ENCODE measurements at places on chromosomes 5 and 9. TPM values are rescaled to one million over a fixed set of nuclear protein-coding genes. Genes with fewer than 3 reads are reported as not detected.
A peak's percentile ranks its signal among the peaks of the same experiment; 100 is the strongest.

Gene KLF4
- total RNA-seq = 20.5 TPM

Gene HTR4
- total RNA-seq = not detected

Gene PCSK5
- 15.2 TPM for total RNA-seq

Gene SNCAIP
- total RNA-seq = under 0.01 TPM

Gene TEX48
- total RNA-seq = not detected

Gene ZNF79
- 16.8 TPM for total RNA-seq

Gene SPINK7
- total RNA-seq = not detected

Gene LRRC70
- total RNA-seq = 0.38 TPM

DNA sequence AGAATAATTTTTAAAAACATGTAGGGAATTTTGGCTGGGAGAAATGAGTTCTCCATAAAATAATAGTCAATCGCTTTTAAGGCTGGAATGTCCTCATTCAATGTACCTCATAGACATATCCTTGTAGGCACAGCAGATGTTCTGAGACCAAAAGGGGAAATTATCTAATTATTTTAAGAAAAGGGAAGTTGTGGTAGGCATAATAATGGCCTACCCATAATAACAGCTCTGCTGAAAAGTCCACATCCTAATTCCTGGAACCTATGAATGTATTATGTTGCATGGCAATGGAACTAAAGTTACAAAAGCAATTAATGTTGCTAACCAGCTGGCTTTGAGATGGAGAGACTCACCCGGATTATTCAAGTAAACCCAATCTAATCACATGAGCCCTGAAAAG is 216.1 kb downstream of the TRIM36 start:
- no peak for DNase-seq

DNA sequence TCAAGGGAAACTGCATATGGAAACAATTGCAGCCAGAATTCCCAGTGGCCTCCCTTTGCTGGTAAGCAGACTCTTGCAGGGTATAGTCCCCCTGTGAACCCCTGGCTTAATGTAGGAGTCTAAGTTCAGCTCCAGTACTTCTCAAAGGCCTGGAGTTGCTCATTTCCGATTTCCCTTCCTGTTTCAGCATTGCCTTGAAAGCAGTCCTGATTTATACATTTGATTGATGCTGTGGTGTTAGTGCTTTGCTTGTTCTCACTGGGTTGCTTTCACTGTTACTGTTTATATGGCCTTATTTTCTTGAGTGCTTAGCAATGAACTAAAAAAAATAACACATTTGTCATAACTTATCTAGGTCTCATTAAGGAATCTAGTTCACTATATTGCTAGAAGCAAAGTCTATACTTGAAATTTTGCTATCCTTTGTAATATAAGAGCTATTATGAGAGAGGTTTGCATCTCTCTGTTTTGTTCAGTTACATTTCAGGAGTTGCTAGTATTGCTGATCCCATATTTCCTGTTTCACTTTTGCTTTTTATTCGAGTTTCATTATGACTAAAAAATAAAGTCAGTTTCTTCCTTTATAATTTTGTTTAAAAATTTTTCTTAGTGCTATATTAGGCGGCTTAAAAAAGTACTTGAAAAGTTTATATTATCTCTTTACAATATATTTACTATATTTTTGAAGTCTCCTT is 122.4 kb upstream of the NMUR2 start:
- no peak for DNase-seq

GRCh38 chr5:169150108-169150507 is 150.8 kb downstream of the SLIT3 start:
- DNase-seq = no peak

GRCh38 chr5:104754311-104754995 is 1191.9 kb upstream of the NUDT12 start:
- DNase-seq = no peak

GRCh38 chr9:115008536-115009270 is 78.3 kb upstream of the TNFSF8 start:
- DNase-seq = peak; percentile 85

DNA sequence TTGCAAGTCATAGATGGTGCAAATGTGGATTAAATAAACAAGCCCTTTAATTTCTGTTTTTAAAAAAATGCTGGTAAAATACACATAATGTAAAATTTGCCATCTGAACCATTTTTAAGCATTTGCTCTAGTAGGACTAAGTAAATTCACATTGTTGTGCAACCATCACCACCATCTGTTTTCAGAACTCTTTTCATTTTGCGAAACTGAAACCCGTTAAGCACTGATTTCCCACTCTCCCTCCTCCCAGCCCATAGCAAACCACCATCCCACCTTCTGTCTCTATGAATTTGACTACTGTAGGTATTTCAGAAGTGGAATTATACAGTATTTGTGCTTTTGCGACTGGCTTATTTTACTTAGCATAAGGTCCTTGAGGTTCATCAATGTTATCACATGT is 103.3 kb upstream of the CNTLN start:
- DNase-seq = no peak

DNA sequence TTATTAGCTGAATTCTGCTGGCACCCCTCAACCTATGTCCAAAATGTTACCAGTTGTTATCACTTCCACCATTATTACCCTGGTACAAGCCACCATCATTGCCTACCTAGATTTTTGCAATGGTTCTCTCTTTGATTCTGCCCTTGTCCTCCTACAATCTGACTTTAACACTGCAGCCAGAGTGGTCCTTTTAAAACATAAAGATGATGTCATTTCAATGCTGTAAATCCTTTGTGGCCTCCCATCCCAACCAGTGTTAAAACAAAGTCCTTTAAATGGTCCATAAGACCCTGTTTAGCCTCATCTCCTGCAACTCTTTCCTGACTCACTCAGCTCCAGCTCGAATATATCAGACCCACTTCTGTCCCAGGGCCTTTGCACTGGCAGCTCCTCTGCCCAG is 54.9 kb upstream of the FSTL4 start:
- no peak for DNase-seq

DNA sequence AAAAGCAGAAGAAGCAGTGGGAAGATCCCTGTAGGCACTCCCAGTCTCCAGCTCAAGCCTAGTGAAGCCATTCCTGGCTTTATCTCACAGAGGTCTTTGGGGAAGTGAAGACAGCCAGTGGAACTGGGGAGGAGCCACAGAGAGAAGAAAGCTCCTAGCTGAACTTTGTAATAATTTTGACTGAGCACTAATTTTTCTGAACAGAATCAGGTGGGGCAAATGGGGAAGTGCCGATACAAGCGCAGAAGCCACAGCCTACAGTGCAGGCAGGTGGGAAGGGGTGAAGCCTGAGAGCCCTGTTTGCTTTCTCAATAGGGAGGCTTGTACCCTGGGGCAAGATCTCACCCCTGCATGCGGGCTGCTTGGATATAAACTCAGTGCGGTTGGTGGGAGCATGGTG is 48.4 kb upstream of the SNAPC3 start:
- DNase-seq = no peak

DNA sequence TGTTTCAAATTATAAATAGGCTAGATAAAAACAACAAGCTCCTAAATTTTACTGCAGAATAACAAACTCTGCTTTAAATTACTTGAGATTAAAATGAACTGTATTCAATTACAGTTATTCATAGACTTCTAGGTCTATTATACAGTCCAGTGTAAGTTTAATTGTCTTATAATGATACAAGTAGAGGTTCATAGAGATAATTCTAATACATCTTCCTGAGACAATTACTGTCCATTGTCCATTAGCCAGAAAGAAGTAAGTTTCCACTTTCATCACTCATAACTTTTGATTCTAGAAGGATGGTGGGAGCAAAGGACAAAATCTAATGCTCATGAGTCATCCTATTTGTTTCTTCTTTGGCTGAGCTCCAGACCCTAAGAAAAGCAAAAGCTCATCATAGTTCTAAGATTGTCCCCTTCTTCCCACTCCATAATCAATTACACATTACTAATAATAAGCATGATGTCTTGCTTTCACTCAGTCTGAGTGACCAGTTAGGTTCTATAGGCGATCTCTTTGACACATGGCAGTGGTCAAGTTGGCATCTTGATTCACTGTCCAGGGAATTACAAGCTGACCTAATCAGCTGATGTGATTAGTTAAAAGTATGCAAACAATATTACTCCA is 502.5 kb upstream of the IZUMO3 start:
- DNase-seq = no peak

DNA sequence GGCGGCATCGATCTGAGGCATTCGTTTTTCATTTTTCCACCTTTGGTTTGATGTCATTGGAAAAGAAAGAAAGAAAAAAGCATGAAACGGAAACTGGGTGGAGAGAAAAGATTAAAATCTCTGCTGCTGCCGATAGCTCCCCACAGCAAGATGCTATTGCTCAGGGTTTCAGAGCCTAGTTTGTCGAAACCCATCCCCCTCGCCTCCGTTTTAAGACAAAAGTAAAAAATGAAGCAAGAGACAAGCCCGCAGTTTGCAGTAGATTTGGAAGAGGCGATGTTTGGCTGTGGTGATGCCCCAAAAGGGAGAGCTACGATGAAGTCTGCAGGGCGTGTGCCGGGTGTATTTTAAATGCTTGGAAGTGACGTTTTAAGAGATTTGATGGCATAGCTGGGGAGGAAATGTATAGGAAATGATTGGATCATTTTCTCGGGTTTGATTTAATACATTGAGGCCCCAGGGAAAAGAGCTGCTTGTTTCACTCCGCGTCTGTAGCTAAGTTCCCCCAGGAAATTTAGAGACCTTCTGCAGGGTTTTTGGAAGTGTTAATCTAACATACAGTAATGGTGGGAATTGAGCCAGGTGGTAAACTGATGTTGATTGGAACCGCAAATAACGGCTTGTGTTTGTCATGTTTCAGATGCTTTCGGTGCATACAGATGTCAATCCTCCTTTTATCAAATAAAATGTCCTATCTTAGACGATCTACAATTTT is 909 bp downstream of the NDFIP1 start:
- DNase-seq = no peak

DNA sequence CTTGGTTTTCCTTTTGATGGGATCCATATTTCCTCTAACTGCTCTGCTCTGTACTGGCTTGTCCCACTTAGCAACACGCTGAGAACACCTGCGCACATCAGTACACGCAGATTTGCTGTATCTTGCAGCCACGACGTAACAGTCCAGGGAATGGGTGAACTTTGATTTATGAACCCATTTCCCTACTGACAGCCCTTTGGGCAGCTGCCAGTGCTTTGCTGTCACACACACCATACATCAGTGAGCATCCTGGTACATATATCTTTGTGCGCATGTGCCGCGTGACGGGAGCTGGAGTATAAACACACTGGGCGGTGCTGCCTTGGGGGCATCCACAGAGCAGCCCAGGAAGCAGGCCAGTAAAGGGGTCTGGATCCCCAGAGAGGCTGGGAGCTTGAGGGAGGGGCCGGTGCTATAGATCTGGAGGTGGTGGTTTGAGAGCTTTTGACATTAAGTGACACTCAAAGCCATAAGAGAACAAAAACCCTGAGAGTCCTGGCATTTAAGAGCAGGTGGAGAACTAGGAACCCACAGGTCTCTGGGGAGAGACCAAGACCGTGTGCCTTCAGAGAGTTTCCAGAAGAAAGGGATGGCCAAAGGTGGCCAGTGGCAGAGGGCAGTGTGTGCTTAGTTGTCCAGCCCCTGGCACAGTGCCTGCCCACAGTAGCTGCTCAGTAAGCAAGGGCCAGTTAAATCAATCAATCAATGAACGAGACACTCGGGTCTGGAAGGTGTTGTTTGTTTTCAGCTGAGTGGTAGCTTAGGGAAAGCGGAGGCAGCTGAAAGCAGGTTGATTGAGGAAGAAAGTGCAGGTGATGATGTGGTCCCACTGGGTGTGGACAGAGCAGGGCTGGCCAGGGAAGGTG is 53.7 kb downstream of the LMX1B start:
- no peak for DNase-seq

DNA sequence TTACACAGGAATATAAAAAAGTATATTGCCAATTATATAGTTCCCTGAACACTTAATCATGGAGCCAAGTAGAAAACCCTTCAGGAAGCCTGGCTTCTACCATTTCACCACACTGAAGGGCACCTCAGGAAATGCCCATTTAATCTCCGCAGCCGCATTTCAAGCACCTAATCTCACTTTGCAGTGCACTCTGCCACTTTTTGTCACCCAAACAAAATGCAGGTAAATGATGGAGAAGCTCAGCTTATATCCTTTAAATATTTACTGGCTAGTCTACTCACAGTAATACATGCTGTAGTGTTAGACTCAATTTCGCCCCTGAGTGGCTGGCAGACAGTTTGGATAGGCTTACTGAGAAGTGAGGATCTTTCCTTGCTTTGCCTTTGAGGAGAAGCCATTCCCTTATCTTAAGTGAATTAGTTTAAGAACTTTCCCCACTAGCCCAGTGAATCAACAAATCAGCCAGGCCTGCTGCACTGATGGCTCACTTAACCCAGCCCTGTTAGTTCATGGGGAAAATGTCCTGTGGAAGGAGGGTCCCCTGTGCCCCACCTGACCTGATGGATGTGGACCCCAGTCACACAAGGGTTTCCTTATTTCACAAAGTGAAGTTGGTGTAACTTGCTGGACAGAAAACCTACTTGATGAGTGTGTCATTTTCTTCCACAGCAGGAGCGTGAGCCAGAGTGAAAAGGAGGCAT is 209.7 kb downstream of the CAAP1 start:
- DNase-seq = no peak

GRCh38 chr5:132019857-132020555 is 8.5 kb upstream of the ACSL6 start:
- DNase-seq = peak; percentile 46

DNA sequence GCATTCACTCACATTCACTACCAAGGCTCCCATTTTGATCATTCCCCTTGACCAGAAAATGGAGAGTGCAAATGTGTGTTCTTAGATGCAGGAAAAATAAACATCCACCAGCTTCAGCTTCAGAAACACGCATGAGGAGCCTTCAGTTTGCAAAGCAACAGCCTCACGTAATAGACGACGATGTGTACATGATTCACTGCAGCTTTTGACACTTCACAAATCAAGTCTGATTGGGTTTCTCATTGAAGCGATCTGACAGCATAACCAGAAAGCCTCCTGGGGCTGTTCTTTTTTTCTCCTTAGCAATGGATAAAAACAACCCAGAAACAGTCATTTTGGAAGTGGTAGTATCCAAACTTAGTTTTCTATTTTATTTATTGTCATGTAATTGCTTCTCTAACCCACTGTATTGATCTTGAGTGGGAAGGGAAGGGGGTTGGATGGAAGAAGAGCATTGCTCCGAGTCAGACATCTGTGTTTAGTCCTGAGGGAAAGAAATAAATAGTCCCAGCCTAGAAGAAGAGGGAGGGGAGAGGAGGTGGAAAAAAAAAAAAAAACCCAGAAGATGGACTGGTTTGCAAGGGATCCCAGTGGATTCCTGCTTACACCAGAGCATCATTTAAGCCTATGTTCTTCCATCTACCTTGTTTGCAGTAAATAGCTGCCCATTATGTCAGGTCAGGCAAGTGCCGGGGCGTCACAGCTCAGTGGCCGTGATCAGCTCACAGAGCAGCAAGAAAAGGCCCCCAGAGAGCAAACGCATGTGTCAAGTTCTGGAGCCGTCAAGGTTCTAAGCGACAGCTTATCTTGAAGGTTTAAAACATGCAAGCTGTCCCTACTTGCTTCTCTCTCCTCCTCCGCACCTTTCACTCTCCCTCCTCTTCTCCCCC is 190.2 kb upstream of the SNX2 start:
- DNase-seq = no peak

- DNase-seq = no peak
Observed at GRCh38 chr5:139215107-139215975, 17.2 kb upstream of the SIL1 start.

- DNase-seq = no peak
Observed at GRCh38 chr9:95463148-95464060, 53.4 kb downstream of the PTCH1 start.

GRCh38 chr9:115202181-115202580 is 84.2 kb upstream of the TNC start:
- DNase-seq = no peak

GRCh38 chr9:13500034-13500433 is 220.5 kb upstream of the MPDZ start:
- no peak for DNase-seq
